Stimulated activated naive CD8-positive, alpha-beta T cell treated with anti-CD3 and anti-CD28 coated beads, Interleukin-15, Interleukin-2, amounts not matched to agents 100 U/mL and 50 U/mL, for 24 hours (primary cell): ENCODE measurements at places on chromosomes 1 and 21.

- DNase-seq = no peak
These were observed 31.4 kb downstream of the LY9 start for GRCh38 chr1:160827418-160827817.

- no peak for DNase-seq
These were observed 24.9 kb downstream of the CSMD2 start for GRCh38 chr1:34140011-34140676.

- DNase-seq = no peak
These were observed 157.0 kb downstream of the LYPLAL1 start for GRCh38 chr1:219330669-219331068.

DNA sequence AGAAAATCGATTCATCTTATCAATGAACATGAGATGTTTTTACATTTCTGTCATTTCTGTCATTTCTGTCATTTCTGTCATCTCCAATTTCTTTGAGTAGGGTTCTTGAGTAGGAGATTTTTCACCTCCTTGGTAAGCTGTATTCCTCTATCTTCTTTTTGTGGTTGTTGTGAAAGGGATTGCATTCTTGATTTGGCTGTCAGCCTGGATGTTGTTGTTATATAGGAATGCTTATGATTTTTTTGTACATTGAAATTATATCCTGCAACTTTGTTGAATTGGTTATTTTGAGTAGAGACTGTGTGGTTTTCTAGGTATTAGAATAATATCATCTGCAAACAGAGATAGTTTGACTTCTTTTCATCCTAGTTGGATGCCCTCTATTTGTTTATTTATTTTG is 1233.7 kb downstream of the PLA2G4A start:
- no peak for DNase-seq

- DNase-seq = peak; percentile 36
These were observed 128.8 kb downstream of the ADSS2 start for GRCh38 chr1:244322791-244323521.

DNA sequence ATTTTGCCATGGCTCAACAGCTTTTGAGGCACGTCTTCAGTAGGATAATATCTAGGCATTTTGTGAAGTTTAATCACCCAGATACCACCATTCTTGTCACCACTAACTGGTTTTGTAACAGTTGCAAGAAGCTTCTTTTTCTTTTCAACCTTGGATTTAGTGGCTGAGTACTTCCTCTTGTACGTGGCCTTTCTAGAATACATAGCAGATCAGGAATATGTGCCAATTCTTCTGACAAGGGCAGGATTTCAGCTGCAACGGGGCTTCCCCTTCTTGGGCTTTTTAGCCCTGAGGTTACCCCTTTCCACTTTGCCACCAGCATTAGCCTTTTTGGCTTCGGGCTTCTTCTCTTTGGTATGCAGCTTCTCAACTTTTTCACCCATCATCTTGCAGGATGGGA is 79.3 kb upstream of the WARS2 start:
- DNase-seq = no peak

- no peak for DNase-seq
These were observed 112.4 kb upstream of the BEND5 start for GRCh38 chr1:48889082-48889481.

DNA sequence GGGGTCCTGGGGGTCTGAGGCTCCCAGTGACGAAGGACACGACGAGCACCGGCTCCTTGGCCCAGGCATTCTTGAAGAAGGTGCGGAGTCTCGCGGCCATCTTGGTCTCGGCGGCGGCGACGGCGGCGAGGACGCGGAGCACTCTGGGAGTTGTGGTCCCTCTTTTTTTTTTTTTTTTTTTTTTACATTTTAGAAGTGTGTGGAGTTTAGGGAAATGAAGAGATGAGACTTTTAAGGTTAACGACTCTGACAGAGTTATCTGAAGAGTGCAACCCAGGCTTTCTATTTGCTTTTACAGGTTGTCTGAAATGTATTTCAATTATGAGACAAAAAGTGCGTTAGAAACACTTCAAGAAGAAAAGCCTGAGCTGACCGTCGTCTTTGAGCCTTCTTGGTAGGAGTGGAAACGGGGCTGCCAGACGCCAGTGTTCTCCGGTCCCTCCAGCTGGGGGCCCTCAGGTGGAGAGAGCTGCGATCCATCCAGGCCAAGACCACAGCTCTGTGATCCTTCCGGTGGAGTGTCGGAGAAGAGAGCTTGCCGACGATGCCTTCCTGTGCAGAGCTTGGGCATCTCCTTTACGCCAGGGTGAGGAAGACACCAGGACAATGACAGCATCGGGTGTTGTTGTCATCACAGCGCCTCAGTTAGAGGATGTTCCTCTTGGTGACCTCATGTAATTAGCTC is 9.7 kb downstream of the OR2B11 start:
- peak; percentile 30 for DNase-seq

DNA sequence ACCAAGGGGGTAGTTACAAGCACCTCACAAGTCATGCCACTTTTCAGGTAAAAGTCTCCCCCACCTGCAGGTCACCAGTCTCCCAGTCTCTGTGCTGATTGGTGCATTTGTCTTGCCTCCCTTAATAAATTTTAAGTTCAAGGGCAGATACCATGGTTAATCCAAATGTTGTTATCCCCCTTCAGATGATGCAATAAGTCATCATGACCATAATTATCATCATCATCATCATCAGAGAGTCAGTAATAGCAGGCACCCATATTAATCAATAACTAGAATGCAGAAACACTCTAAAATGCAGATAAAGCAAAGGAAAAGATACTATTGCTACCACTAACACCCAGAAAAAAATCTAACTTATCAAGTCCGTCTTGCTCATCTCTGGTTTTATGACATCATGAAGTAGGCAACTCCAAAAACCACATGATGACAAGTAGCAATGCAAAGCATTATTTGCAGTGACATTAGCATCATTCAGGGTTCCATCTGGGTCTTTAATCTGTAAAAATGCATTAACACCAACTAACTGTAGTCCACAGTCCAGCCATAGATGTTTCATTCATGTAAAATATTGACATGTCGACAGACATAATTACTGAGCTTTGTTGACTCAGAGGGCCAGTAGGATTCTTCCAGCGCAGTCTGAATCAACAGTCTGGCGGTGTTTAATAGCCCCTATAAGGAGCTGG is 492.0 kb upstream of the RUNX1 start:
- no peak for DNase-seq

DNA sequence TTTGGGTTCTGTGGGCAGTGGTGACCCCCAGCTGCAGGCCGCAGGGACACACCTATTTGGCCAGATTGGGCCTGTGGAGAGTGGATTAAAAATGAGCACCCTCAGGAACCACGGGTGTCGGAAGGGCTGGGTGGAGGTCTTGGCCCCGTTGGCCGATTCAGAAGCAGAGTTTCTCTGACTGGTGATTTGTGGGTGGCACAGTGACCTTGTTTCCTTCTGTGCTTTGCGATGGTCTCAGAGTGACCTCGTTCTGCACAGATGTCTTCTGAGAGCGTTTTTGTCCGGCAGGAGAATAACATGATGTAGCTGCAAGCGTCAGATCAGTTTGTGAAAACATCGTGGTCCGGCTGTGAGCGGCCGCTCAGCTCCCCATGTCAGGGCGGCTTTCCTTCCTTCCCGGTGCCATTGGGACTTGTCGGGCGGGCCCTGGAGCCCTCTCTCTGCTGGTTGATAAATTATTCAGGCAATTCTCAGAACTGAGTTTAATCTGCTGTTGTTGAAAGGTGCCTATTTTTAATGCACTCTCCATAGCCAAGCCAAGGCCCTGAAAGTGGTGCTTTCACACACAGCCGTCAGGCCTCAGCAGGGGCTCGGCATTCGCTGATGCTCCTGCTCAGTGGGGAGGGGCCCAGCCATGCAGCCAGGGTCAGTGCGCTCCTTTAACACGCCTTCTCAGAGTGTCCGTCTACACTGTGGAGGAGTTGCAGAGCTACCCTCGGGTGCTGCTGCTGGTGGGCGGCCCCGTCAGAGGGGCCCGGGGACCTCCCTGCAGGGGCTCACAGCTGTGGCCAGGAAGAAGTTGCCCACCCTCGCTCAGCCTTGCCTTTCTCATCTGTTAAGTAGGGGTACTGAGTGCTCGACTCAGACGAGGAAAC is 26.8 kb downstream of the TRPM2 start:
- no peak for DNase-seq

GRCh38 chr1:172818841-172819527 is 160.1 kb downstream of the FASLG start:
- peak; percentile 69 for DNase-seq

- DNase-seq = no peak
These were observed 121.6 kb downstream of the SIK1 start for GRCh38 chr21:43305336-43305665.

GRCh38 chr1:235317168-235317567 is 10.8 kb downstream of the ARID4B start:
- no peak for DNase-seq

DNA sequence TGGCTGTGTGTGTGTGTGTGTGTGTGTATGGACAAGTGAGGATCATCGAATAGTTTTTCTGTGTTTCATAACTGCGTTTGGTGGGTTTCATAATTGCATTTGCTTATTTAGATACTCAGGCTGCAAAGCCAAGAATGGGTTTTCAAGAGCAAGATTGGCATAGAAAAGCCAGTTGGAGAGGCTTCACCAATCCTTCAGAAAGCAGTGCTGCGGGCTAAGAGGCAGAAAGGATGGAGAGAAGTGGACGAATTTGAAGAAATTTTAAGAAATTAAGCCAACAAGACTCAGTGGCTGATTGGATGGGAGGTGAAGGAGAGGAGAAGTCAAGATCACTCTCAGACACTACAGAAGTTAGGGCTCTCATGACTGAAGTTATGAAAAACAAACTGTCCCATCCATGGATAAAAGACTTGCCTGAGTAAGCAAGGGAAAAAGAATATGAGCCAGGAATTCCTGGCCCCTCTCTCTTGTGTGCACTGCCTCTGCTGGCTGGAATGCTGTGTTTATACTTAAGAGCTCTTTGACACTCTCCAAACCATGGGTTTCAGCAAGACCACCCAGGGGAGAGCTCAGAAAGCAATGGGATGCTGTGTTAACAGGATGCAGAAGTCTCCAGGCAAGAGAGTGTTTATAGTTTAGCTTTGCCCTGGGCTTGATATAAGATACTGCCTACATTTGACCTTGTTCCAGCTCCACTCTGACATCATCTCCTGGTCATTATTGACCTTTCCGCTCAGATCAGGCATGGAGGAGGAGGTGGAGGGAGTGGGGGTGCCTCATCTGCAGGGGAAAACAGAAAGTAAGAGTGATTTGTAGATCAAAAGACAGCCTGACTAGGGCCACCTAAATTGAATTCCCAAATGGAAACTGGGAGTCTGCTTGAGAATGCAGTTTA is 232.0 kb upstream of the PLXNA2 start:
- no peak for DNase-seq

GRCh38 chr1:202540014-202540413 is 170.2 kb downstream of the SYT2 start:
- no peak for DNase-seq

- no peak for DNase-seq
These were observed 60.9 kb upstream of the C1orf105 start for GRCh38 chr1:172359491-172359999.

DNA sequence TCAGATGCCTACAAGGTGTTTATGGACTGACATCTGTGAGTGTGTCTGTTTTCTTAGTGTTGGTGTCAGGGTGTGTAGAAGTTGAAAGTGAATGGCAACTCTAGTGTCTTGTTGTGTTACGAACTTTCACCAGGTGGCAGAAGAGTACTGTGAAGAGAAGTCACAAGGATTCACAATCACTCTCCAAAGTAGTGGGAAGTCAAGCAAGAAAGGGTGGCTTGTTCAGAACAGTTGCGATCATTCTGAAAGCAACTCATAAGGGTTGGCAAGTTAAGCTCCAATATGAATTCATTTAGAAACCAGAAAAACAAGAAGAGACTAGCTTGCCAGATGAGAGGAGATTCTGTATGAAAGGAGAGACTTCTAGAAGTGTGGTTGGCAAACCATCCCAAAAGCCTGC is 86.1 kb downstream of the FASLG start:
- DNase-seq = peak; percentile 41

GRCh38 chr21:43268086-43268803 is 99.4 kb downstream of the CRYAA start:
- no peak for DNase-seq
